ENCODE measurements at places on chromosomes 12 and 14. TPM values are rescaled to one million over a fixed set of nuclear protein-coding genes. Genes with fewer than 3 reads are reported as not detected.

GRCh38 chr14:95185767-95186392, 28.6 kb upstream of the DICER1 start:
- no peak for DNase-seq

DNA sequence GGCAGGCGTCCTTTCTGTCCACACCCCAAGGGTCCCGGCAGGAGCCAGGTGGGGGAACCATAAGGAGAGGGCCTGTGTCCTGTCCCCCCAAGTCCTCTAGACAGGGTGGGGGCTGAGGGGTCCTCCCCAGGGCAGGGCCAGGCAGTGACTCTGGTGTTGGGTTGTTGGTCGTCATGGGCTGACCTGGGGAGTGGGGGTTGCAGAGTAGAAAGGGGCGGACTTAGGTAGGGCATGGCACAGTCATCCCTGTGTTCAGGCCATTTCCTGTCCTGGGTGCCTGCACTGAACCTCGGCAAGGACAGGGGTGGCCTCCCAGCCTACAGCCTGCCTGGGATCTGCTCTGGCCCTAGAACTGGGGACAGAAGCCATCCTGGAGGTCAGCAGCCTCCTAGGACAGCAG, 356.2 kb downstream of the TMEM121 start:
- no peak for DNase-seq

LYZ gene
- not detected for total RNA-seq

DNA sequence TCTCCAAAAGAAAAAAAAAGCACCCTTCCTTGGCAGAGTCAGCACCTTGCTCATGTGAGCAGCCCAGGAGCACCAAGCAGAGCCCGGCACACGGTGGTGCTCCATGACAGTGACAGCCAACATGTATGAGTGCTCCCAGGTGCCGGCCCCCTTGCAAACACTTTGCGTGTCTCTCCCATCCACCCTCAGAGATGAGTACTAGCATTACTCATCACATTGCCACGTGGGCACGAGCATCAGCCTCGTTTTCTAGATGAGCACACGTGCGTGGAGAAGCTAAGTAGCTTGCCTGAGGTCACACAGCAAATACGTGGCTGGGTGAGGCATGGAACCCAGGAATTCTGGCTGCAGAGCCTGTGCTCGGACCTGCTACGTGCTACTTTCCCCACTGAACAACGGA, 177.9 kb upstream of the PRMT8 start:
- DNase-seq = peak; percentile 75

- DNase-seq = no peak
Measured at GRCh38 chr14:32977913-32978312, 39.2 kb downstream of the NPAS3 start.

GRCh38 chr14:94164685-94165431, 9.3 kb upstream of the PPP4R4 start:
- DNase-seq = no peak

- DNase-seq = no peak
Measured at GRCh38 chr14:55731881-55732498, 152.0 kb downstream of the KTN1 start.

DNA sequence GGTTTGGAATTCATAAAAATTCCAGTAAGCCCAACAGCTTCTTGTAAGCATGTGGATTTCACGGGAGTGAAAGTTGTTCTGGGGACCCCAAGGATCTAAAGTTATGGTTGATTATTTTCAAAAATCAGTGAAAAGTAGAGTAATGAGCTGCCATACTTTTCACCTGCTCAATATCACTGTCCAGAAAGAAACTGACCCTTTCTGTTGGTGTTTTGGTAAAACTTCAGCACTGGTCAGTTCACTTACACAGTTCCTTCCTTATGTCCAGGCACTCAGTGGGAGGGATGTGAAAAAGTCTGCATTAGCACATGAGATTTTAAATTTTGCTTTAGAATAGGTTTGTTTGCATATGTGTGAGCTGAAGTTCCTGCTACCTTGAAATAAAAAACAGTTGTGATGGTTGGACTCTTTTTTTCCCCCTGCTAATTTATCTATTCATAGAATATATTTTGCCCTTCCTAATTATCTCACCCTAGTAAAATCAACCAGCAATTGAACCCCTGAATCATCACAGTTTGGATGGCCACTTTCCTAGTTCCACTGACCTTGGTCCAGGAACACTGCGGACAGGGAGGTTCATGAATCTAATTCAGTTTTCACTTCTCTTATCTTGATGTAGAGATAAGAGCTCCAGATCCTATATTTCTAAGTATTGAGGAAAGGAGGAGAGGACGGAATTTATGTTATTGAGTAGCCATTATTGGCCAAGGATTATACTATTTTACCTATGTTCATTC, 25.8 kb downstream of the CFL2 start:
- DNase-seq = no peak

GRCh38 chr12:67390273-67390672, 121.1 kb downstream of the CAND1 start:
- peak; percentile 40 for DNase-seq

DNA sequence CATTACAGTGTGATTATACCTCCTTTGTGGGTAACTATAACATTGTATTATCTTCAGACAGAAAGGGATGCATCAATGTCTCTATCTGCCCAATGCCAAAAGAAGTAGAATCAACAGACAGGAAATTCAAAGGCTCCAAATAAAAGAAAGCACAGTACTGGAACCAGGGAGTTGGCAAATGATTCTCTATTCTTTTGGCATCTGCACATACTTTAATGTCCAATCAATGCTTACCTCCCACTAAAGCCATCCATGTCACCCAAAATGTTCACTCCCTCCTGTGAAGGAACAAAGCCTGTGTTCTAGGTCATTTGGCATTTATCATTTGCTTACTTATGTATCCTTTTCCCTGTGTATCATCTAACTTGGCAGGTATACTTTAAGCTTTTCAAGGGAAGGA, 36.7 kb downstream of the KIF21A start:
- DNase-seq = no peak

DNA sequence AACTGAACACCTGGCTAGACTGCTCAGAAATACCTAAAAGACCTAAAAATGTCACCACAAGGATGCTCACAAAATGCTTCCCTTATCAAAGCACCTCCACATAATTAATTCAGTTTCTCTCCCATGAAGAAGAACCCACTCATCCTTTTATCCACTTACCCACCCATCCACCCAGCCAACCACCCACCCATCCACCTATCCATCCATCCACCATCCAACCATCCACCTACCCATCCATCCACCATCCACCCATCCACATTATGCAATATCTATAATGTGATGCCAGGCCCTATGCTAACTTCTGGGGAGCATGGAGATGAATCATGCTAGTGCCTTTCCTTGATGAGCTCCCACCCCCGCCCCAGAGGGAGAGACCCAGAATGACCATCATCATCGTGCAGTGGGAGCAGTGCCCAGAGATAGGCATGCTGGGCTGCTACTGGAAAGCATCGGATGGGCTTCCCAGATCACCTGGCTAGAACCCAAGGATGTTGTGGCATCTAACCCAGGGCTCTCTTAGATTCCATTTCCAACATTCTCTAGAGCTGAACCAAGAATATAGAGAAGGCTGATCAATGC, 166.6 kb downstream of the TTC7B start:
- DNase-seq = no peak

GRCh38 chr14:102891111-102891510, 31.4 kb upstream of the AMN start:
- DNase-seq = no peak

DNA sequence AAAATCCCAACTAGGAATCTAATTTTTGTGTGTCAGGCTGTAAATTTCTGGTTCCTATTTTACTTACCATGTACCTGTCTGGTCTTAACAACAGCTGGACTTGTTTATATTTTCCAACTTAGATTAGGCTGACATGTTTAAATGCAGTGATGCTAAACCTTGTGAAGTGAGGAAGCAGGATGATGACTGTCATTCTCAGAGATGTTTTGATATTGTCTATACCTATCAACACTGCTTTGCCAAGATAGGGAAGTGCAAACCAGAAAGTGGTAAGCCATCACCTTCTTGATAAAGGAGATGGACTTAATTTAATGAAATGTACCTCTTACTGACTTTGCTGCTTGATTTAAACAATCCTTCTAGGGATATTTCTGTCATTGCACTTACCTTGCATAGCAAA, 2.1 kb downstream of the BICD1 start:
- DNase-seq = no peak

BDKRB1 gene
- not detected for total RNA-seq

SLC10A1 gene
- not detected for total RNA-seq

DNA sequence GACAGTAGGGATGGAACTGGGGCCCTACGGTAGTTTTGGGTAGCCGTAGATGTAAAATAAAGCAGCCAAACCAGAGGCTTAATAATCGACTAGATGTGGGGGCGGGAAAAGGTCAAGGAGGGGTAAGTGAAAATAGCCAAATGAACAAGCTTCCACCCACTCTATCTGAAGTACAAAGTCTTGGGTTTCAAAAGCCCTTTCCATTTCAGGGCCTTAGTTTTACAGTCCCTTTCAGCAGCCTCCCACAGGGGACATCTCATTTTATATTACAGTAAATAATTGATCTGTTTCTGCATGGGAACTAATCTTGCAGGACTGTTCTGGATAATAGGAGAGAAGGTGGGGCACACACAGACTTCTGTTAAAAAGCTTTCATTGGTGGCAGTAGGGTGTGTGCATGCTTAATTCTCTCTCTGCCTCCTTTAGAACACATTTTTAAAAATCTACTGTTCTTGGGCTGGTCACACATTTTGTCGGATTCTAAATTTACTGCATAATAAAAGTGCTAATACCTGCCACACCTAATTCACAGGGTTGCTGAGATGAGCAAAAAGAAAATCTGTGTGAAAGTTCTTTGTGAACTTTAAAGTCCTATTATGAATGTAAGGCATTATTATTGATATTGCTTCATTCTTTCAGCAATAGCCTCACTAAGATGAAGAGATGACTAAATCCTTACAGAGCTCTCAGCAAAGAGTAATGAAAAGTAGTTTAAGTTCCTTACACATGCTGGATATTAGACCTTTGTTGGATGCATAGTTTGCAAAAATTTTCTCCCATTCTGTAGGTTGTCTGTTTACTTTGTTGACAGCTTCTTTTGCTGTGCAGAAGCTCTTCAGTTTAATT, 104.6 kb downstream of the ITPR2 start:
- DNase-seq = no peak
